ENCODE measurements at places on chromosomes 5 and 9.

- no peak for DNase-seq
These were observed 14.4 kb downstream of the DOCK8 start for GRCh38 chr9:228929-229695.

GRCh38 chr5:59061377-59061776 is 478.5 kb downstream of the RAB3C start:
- DNase-seq, result no peak

DNA sequence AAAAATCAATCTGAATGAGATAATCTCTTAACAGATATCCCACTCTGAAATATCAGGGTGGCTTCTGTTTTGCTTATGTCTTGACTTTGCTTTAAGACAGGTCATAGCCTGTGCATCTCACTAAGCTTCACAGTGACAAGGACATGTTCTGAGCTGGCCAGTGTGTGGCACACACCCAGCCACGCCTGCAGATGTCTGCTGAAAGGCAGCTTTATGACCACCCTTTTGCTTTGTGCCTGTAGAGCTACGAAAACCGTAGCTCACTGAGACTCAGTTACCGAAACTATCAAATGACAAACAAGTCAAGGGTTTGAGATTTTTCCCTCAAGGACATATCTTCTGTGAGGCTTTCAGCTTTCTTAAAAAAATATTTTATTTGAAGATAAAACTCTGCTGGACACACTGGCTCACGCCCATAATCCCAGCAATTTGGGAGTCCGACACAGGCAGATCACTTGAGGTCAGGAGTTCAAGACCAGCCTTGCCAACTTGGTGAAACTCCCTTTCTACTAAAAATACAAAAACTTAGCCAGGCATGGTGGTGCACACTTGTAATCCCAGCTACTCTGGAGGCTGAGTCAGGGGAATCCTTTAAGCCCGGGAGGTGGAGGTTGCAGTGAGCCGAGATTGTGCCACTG is 233.2 kb downstream of the SPATA31A1 start:
- DNase-seq, result no peak

GRCh38 chr5:160685219-160685618 is 166.8 kb downstream of the ATP10B start:
- no peak for DNase-seq

DNA sequence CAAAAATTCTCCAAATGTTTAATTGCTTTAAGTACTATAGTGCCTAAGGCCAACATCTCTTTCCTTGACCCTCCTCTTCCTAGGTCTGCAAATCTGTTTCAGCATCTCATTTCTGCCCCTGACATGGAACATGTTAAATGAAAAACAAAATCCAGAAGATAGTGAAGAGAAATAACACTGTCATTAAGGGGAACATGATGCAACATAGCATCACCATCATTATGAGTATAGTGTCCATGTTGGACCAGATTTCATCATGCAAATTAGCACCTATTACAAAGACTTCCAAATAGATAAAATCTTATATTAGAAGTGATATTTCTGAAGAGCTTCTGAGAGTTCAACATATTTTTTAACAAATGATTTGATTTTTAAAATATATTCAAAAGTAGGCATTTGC is 375.2 kb downstream of the PTPRD start:
- no peak for DNase-seq

DNA sequence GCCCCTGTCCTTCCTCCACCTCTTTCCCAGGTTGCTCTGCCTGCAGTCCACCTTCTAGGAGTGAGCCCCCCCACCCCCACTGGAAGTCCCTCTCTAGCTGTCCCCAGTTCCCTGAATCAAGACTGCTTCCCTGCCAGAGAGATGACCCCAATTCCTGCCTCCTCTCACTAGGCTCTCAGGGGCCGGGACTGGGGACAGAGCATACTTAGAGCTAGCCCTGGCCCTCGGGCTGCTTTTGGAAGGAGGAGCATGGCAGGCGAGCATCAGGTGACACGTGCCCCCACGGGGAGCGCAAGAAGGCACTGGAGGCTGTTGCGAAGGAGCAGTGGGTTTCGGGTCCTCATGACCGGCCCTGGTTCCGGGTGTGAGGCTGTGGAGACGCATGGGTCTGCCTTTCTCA is 9.7 kb downstream of the TRAF2 start:
- no peak for DNase-seq

- no peak for DNase-seq
These were observed 144.0 kb upstream of the HAPLN1 start for GRCh38 chr5:83864652-83865051.

Measured in myocyte (in vitro differentiated cells).